ENCODE measurements at places on chromosomes 6 and 20.

DNA sequence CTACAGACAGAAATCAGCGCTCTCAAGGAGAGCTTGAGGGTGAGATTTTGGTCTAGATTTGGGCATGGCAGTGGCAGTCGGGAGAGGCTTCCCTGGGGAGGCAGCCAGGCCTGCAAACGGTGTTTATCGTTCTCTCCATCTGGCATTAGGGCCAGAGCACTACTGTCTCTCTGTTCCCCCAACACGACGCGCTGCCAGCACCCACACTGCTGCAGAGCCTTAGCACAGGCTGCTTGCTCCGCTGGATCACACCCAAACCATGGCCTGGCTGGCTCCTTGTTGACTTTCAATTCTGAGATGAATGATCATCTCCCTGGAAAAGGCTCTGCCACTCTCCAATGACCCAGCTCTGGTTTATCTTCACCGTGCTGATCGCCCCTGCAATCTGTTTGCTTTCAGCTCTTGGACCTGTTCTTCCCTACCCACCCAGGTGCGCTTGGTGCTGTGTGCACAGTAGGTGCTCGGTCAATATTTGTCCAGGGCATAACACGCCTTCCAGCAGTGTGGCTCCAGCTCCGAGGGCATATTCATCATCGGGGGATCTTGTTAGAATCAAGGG lies 106.1 kb downstream of the TFAP2C start:
- no peak for DNase-seq

DNA sequence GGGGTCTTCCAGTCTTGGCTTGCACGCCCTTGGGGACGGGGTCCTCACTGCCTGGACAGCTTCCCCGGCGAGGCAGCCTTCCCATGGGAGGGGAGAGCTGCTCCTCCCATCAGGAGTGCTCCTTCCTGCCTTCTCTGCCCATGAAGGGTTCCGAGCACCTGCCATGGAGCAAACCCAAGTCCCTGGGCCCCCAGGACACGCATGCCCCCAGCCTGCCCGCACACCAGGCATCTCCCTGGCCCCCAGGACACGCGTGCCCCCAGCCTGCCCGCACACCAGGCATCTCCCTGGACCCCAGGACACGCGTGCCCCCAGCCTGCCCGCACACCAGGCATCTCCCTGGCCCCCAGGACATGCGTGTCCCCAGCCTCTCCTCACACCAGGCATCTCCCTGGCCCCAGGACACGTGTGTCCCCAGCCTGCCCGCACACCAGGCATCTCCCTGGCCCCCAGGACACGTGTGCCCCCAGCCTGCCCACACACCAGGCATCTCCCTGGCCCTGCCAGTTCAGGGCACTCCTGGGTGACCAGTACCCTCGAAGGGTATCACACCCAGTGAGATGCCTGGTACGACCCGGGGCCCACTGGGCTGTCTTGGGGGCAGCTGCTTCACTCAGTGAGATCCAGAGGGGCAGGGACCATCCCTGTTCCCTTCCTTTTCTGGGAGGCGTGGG lies 21.7 kb downstream of the COL20A1 start:
- no peak for DNase-seq

- no peak for DNase-seq
Observed at GRCh38 chr20:34049897-34050695, 56.4 kb downstream of the RALY start.

- no peak for DNase-seq
Observed at GRCh38 chr6:21201187-21201586, 392.4 kb upstream of the SOX4 start.

DNA sequence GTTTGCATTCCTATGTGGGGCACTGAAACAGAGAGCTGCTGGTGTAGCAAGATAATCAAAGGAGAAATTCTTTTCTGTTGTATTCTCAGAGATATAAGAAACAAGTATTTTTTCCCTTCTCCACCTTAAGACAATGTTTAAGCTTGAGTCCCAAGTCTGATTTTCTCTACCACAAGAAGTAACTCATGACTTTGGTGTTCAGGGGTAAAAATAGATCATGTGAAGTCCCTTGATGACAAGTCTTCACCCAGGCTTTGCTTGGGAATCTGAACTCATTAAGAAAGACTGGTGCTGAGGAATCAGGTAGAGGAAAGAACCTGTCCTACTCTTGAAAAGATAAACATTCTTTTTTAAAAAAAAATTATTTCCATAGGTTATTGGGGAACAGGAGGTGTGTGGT lies 205.6 kb downstream of the ALDH8A1 start:
- DNase-seq: no peak

GRCh38 chr6:36838896-36839748 lies at the start of gene CPNE5:
Gene CPNE5 (minus strand): TSS chr6:36839444. CDS start chr6:36839377, 67 bp downstream.
- no peak for DNase-seq

DNA sequence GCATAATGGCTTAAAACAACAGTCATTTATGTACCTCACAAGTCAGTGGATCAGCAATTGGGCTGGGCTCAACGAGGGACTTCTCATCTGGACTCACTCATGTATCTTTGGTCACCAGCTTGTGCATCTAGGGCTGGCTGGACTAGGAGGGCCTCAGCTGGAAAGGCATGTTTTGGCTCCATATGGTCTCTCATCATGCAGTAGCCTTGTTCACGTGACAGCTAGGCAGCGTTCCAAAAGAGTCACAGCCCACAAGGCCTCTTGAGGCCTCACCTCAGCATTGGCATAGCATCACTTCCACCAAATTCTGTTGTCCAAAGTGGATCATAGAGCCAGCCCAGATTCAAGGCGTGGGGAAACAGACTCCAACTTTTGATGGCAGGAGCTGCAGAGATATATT lies 110.1 kb downstream of the MAFB start:
- no peak for DNase-seq

DNA sequence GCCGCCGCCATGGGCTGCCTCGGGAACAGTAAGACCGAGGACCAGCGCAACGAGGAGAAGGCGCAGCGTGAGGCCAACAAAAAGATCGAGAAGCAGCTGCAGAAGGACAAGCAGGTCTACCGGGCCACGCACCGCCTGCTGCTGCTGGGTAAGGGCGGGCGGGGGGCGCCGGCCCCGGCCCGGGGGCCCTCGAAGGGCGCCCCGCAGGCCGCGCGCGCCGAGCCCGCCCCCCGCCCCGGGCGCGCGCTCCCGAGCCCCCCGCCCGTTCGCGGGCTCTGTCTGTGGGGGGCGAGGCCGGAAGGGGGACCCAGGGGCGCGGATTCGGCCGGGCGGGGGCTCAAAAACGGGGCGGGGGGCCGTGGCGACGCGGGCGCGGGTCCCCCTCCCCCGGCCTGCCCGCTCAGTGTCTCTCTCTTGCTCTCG lies 39.2 kb downstream of the GNAS start:
- peak; percentile 33 for DNase-seq

DNA sequence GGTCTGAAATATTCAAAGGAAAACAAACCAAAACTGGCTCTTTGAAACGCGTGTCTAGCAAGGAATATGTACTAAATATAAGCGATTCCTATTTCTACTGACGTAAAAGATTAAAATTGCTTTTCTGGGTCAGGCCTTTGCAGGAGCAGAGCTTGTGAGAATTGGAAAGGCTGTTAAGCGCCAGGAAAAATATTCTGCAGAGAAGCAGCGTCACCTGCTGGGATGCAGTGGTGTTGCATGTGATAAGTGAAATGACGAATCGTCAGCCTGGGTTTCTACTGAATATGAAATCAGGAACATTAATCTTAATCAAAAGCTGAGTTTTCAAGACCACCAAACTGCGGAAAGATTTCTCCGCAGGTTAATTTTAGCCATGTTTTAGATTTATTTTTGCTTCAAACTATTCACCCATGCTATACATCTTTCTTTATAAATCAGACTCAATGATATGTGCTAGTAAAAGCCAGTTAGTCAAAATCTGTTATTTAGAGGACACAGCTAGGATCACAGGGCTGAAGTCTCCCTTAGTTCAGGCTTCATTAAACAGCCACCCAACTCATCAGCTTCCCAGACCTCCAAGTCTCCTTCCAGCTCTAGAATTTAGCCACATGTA lies 67.4 kb downstream of the ALDH8A1 start:
- no peak for DNase-seq

DNA sequence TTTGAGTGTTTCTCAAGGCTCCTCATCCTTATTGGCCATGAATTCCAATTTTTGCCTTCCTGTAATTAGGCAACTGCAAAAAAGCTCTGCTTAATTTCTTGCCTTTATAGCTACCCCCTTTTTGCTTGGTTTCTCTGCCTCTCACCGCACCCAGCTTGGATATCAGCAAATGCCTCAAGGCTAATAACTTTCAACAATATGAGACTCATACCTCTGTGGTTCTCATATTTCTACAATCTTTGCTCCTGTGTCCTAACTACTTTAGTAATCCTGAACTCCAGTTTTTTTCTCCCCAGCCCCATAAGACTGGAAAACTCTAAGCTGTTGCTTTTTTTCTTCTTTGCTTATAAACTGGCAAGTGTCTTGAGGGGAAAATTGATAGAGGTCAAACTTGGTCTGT lies 88.8 kb downstream of the EYA2 start:
- DNase-seq: no peak

DNA sequence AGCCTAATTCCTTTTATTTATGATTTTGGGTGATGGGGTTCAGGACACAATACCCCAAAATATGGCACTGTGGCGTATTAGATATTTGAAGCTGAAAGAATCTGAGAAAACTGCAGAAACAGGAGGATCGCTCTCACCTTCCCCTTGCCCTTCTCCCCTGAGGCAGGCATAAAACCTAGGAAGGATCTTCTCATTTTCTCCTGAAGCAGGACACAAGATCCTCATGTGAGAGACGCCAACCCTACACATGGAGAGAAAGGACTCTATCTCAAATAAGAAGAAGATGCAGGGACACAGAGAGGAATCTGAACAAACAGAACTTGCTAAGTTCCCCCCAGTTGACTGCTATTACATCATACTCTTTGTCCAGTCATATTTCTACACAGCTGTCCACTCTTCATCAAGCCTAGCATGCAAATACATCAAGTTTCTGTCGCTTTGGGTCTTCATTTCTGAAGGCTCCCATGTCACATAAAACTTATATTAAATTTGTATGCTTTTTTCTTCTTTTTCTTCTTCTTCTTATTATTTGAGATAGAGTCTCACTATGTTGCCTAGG lies 109.0 kb downstream of the DTNBP1 start:
- no peak for DNase-seq

DNA sequence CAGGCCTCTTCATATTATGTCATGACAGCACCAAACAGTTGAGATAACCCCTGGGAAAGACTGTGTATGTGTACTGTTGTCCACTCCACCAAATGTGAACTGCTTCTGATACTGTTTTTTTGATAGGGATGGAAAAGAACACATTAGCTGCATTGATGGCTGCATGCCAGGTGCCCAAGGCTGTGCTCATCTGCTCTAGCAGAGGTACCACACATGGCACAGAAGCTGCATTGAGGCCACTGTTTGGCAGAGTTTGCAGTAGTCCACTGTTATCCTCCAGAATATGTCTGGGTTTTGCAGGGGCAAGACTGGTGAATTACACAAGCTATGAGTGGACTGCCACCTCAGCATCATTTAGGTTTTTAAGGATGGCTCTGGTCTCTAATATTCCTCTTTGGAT lies 28.2 kb upstream of the ELMO2 start:
- no peak for DNase-seq

DNA sequence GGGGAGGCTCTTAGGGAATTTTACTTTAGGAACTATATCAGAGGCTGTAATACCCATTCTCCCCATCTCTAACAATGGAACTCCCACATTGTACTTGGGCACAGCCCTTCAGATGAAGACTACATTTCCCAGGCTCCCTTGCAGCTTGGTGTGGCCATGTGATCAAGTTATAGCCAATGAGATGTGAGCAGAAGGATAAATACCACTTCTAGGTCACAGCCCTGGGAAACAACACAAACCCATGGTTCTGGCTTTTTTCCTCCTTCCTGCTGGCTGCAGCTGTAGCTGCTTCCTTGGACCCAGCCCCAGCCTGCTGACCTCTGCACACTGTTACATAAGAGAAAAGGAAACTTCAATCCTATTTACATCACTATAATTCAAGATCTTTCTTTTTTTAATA lies 445.9 kb upstream of the JARID2 start:
- DNase-seq: no peak

DNA sequence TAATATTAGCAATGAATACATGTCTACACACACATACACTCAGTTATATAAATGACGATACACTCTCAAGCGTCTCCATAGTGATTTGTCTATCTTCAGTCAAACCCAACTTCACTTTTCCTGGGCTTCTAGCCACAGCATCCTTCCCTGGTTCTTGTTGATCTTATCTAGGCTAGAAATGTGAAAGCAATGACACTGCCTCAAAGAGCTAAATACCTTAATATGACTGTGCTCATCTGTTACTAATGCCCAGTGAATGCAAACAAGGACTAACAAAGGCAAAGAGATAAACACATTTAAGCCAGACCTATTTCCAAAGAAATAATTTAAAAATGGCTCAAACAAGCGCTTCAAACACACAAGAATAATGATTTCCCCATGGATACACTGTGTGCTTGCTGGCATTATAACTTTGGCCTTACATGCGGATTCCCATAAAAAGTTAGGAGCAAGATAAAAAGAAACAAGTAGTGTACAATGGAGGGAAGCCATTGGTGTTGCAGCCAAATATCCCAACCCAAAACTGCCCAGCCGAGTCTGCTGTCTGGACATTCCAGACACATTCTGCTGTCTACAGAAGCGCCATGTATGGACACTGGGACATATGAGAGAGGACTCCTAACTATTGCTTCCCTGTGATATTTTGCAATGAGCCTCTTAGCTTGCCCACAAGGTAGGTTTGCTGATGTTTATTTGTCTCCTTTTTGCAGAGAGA lies 19.5 kb upstream of the DAAM2 start:
- DNase-seq: no peak

DNA sequence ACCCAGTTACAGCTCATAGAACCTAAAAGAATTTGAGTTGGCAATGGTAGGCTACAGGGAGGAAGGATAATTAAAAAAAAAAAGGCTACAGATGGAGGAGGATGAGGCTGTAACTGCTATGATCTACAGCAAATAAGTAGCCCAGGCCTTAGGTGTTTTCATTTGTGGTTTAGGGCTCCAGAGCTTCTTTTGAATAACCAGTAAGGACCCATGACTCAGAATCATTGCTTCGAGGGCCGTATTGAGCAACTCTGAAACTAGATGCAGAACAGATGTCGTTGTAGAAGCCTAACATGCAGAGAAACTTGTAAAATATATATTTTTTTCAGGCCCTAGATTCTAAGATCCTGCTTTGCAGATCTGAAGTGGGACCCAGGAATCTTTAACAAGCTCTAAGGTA lies 19.0 kb upstream of the ASIP start:
- no peak for DNase-seq

GRCh38 chr6:35259948-35260590 lies 534 bp downstream of the ZNF76 start:
- DNase-seq: peak; percentile 77

GRCh38 chr6:85868685-85869084 lies 226.0 kb upstream of the SYNCRIP start:
- no peak for DNase-seq

- DNase-seq: no peak
Observed at GRCh38 chr20:51326201-51326819, 216.2 kb downstream of the NFATC2 start.

- DNase-seq: no peak
Observed at GRCh38 chr6:21026576-21027273, 492.5 kb downstream of the CDKAL1 start.

All from stimulated activated naive CD4-positive, alpha-beta T cell (primary cell).